NCI-H2081 treated with DMSO at 0.1 percent for 48 hours (cell line): ENCODE measurements at places on chromosomes 1 and 21.

- DNase-seq: no peak
Observed at GRCh38 chr21:45976701-45977311, 4.8 kb upstream of the COL6A1 start.

- no peak for DNase-seq
Observed at GRCh38 chr1:85583611-85584263, 3.2 kb downstream of the CCN1 start.

DNA sequence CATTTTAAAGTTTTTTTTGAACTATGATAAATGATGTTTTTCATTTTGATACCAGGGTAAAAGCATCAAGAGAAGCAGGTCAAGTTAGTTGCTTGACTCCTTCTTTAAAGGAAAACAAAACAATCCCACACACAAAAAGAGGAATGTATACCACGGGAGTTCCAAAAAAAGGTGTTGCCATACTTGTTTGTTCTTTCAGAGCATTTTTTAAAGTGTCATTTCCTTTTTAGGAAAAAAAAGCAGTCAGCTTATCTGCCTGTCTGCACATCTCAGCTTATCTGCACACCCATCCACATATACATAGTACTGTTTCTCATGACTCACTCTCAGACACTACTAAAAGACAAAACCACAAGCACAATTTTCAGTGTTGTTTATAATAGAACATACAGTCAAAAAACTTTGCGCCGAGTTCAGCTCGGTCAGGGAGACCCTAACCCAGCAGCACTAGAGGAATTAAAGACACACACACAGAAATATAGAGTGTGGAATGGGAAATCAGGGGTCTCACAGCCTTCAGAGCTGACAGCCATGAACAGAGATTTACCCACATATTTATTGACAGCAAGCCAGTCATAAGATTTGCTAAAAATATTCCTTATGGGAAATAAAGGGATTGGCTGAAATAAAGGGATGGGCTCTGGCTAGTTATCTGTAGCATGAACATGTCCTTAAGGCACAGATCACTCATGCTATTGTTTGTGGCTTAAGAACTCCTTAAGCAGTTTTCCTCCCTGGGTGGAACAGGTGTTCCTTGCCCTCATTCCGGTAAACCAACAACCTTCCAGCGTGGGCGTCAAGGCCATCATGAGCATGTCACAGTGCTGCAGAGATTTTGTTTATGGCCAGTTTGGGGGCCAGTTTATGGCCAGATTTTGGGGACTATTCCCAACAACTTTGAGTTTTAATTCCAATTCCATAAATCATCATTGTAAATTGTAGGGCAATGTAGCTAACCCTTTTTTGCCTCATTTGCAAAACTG, 11.4 kb upstream of the MNDA start:
- DNase-seq: no peak

DNA sequence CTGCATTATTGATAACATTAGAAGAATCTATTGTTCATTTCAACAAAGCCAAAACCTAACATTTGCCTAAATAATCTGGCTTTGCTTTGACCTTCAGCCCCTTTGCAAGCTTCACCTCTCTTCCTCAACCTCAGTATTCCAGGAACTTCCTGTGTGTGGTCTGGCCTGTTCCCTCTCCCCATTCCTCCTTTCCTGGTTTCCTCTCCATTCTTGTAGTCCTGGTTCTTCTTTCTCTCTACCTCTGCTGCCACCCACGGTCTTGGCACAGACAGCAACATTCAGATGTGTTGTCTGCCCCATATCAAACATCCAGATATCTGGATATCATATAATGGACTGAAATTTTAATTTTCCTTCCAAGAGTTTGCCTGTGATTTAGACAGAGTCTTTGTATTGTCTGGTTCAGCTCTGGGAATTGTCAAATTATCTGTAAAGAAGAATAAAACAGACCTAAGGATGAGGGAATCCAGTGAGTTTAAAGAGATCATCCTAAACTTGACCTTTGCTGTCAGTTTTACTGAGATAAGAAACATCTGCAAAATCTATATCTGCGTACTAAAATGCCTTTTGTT, 148.1 kb upstream of the KCTD3 start:
- no peak for DNase-seq

GRCh38 chr1:184593597-184593996, 161.1 kb downstream of the EDEM3 start:
- no peak for DNase-seq

- no peak for DNase-seq
Observed at GRCh38 chr1:153848805-153849204, 73.6 kb downstream of the SLC27A3 start.

- no peak for DNase-seq
Observed at GRCh38 chr1:31981972-31982371, 31.7 kb upstream of the KHDRBS1 start.

GRCh38 chr1:163799190-163799805, 477.5 kb downstream of the NUF2 start:
- DNase-seq: no peak

GRCh38 chr1:11273595-11274234, 717 bp downstream of the UBIAD1 start:
- no peak for DNase-seq

GRCh38 chr1:13960375-13960987, 260.5 kb downstream of the PRDM2 start:
- no peak for DNase-seq

- no peak for DNase-seq
Observed at GRCh38 chr21:43619856-43620255, 39.4 kb downstream of the HSF2BP start.

DNA sequence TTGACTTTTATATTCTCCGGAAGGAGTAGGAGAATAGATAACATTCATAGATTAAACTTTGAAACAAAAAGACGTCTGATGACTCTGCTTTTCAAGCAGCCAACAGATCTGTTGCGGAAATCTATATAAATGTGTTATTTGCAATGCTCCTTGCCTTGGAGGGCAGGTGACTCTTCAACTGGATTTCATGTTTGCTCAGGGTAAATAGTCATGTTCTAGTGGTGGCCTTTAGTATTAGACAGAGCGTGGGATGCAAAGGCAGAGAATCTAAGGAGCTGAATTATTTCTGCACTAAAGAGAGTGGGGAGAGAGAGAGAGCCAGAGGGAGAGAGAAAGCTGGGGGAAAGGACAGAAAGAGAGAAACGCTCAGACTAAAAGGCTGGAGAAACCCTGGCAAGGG, 454.3 kb downstream of the AJAP1 start:
- no peak for DNase-seq

- DNase-seq: no peak
Observed at GRCh38 chr1:19762175-19762779, 37.4 kb downstream of the TMCO4 start.

DNA sequence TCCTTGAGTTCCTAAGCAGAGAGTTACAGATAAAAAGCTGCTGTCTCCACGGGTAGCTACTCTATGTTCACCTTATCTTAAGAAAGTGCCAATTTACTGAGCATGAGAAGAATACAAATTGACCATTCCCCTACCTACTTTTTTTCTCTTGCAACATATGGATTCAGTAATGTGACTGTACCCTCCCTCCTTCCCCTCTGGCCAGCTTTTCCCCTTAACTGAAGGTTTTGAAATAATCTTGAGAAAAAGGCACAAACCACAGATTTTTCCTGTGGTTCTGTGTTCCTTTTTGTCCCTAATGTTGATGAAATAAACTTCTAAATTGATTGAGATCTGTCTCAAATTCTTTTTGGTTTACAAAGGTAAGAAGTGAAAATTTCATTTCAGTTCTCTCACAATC, 2.6 kb upstream of the CD2 start:
- no peak for DNase-seq

GRCh38 chr1:43705334-43705733, 2.0 kb upstream of the ST3GAL3 start:
- no peak for DNase-seq

- no peak for DNase-seq
Observed at GRCh38 chr21:35266546-35266945, 217.4 kb upstream of the RUNX1 start.

- DNase-seq: no peak
Observed at GRCh38 chr1:234554698-234555311, 55.2 kb downstream of the IRF2BP2 start.

DNA sequence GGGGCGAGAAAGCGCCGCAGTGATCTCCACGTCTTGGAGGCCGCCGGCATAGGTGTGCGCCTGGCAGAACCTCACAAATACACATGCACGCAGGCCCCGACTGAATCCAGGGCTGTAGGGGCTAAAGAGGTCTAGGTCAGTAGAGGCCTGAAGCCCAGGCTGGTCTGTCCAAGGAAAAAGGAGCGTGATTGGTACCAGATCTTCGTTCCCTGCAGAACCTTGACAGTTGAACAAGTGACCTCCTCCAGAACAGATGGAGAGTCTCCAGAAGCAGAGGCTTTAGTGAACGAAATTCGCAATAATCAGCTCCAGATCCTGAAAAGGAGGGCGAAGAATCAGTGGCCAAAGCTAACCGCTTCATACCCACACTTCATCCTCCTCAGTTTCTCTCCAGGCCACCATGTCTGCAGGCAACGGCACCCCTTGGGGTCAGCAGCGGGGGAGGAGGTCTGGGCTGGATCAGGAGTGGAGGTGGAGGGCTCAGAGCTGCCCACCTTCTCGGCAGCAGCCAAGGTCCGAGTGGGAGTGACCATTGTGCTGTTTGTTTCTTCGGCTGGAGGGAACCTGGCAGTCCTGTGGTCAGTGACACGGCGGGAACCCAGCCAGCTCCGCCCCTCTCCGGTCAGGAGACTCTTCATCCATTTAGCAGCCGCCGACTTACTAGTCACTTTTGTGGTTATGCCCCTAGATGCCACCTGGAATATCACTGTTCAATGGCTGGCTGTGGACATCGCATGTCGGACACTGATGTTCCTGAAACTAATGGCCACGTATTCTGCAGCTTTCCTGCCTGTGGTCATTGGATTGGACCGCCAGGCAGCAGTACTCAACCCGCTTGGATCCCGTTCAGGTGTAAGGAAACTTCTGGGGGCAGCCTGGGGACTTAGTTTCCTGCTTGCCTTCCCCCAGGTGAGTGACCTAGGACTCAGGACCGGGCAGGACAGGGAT, 749 bp upstream of the PEX11B start:
- DNase-seq: no peak

GRCh38 chr1:247906504-247907047, 11.2 kb downstream of the OR2W3 start:
- DNase-seq: no peak

DNA sequence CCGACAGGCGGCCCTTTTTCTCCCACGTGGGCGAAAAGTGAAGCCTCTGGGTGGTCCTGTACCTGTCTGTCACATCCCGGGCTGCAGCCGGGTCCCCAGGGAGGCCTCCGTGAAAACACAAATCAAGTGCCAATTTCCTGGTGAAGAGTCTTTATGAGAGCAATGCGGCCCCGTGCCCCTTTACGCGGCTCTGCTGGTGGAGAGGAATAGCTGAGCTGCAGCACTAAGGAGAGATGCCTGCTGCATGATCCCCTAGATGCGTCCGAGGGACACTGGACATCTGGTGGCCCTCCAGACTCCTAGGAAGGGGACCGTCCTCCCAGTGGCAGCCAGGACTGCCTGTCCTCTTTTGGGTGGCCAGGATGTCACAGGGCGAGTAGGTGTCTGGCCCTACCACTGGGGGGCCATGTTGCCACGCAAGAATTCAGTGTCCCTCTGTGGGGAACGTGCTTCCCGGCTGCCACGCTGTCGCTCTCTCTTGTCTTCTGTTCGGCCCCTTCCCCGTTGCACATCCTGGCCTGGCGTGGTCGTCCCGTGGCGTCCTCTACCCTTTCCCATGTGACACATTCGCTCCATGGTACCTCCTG, 38.7 kb downstream of the COL18A1 start:
- no peak for DNase-seq

DNA sequence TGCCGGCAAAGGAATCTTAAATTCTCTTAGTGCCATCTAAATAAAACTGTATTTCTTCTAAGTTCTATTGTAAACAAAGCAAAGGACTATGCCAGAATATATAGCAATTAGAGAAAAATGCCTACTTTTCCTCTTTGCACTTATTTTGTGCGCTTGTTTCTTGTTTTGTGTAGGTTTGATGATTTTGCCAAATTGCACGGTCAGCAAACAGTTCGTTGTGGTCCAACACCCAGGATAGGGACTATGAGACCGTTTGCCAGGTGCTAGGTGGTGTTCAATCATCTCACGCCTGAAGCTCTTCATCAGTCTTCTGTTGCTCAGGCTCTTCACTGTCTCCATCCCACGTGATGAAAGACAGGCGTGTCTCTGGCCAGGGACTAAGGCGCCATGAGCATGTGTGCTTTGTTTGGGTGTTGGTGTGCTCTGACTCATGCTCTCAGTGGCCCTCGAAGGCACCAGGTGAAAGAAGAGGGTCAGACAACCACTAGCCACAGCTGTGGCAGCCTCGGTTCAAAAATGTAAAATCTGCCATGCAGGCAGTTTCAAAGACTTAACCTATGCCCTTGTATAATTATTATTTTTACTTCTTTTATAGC, 36.9 kb upstream of the KCNE1 start:
- no peak for DNase-seq

GRCh38 chr1:41733021-41733420, 185.7 kb downstream of the HIVEP3 start:
- DNase-seq: no peak

- DNase-seq: no peak
Observed at GRCh38 chr1:44339731-44340130, 15.3 kb downstream of the ERI3 start.

DNA sequence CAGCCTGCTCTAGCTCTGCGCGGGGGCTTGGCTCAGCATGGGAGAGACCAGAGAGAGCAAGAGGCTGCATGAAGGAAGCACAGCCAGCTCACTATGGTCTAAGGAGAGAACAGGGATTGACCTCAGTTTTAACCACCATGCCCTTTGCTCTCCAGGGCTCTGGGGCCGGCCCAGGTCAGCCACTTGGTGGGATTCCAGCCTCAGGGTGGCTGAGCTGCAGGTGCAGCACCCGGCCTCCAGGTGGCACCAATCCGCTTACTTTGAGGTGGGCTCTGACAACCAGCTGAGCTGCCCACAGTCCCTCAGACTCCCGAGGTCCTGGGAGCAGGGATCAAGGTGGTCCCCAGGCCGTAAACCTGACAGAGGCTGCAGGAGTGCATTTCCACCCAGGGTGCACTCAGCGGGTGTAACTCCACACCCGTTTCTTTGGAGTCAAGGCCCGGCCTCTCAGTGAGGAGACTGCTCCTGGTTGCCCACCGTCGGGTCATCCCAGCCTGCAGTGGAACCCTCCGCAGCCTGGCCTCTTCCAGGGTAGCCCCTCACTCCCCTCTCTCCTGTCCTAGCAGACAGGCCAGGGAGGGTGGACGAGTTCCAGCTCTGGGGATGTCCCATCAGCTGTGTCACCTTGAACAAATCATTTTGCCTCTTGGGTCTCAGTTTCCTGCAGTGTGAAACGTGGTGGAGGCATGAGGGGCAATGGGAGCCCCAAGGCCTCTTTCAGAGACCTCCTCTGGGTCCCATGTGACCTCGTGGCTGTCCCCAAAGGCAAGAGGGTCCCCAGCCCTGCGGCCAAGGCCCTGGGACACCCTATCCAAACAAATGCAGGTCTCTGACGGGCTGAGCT, 607 bp upstream of the LGR6 start:
- no peak for DNase-seq

- DNase-seq: no peak
Observed at GRCh38 chr1:160032165-160032820, 503 bp upstream of the PIGM start.

DNA sequence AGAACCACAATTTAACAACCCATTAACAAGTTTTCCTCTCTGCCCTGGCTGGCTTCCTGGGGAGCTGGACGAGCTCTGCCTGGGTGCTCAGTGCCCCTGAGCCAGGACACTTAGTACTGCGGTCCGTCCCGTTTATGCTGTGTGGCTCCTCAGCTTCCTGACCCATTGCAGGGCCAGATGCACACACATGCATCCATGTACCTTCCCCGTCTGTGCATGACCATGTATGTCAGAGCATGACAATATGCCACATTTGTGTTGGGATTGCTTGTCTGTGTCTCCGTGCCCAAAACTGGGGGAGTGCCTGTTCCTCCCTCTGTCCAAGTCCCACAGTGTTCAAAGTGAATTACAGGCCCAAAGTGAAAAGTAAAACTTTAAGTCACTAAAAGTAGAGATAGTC, 9.7 kb upstream of the TFF3 start:
- DNase-seq: no peak
